Memory B cell (primary cell): ENCODE measurements at places on chromosomes 3 and 15.

DNA sequence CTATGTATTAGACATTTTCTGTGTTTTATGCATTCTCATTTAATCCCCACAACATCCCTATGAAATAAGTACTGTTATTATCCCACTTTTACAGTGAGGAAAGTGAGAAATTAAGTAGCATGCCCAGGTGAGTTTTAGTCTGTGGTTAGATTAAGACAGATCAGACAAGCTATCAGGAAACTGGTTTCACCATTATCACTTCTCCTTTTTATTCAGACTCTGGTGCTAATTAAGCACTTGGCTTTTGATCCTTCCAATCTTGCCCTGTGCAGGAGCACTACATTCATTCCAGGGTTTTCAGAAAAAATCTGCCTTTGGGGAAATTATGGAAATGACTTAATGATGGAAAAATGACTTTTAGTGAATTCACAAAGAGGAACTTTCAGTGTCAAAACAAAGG is 115.2 kb downstream of the TMEM108 start:
- H3K4me3 ChIP-seq: no peak overlapping the region
- no peaks in the 10 kb centered on the region for H3K36me3 ChIP-seq
- no peak overlapping the region for H3K27ac ChIP-seq
- no peak for DNase-seq

DNA sequence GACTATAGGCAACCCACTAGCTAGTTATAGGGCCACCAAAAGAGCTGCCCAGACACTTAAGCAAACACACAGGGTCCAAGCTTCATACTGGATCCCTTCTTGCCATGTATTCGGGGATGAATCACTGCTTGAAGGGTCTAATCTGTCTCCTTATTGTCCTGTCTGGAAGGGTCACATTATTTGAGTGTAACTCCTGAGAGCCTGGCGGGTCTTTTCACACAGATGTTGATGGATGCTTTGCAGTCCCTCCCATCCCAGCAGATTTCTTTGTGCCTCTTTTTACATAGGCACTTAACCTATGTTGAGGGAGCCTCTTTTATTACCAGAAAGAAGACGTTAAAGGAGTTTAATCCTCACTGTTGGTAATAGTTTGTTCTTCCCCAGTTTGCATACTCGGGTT is 56.6 kb downstream of the BBX start:
- no peak for DNase-seq
- H3K4me1 ChIP-seq: peaks cover 16% of the 10 kb centered on the region

DNA sequence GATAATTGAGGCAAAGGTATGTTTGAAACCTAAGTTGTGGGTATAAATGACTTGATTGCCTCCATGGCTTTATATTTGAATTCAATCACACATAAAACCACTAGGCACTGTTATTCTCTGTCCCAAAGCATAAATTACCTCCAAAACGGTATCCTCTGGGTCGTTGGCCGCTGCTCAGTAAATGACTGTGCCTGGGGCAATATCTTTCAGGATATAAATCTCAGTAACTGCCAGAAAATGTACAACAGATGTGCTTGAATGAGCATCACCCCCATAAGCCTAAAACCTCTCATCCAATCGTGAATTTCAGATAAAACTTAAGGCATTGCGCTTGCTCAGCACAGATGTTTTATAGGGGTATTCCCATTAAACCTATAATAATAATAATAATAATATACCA is 19.0 kb upstream of the C3orf49 start:
- H3K4me1 ChIP-seq: no peaks in the 10 kb centered on the region
- no peak overlapping the region for H3K27ac ChIP-seq

DNA sequence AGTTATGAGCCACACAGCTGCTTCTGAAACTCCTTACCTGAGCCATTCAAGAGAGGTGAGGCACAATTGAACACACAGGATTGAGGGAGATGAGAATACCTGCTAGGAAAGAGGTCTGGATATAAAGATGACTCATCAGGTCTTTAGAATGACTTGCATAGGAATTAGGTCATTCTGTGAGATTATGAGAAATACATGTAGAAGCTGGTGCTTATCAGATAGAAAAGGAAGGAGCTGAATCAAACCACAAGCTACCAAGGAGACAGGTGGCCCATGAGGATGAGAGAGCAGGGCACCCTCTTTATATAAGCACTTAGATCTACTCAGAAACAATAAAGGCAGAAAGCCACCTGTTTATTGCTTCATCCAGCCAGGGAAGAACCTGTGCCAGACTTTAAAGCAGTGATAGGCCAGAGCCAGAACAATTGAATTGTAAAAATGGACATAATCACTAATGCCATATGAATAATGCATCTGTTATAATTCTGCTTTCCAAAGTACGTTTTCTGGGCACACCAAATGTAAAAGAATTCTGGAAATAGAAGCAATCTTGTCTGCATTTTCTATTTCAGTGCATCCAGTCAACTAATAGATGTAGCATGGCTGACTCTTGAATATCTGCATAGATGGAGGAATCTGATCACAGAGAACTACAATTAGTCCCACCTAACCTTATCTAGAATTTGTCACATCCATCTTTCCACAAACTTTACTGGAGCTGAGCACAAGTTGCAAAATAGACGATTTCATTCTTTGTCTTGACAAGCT is 74.9 kb downstream of the PIK3R4 start:
- no peaks in the 10 kb centered on the region for H3K27me3 ChIP-seq
- DNase-seq: no peak
- peaks cover 23% of the 10 kb centered on the region for H3K36me3 ChIP-seq

DNA sequence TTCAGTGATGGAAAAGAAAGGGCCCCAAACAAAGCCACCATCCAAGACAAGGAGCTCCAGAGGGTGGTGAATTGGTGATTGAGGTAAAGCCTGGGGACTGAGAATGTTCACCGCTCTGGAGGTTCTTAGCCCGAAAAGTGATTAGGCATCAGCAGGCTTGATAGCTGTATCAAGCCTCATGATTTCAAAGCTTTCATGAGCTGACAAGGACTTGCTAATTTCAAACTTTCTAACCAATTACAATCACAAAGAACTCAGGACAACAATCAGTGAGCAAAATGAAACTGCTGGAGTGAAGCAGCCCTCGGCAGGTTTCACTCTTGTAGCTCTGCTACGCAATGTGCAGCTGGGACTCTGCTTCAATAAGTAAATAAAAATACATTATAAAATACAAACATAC is 391.3 kb downstream of the TIGIT start:
- H3K4me3 ChIP-seq: no peak overlapping the region
- no peak overlapping the region for H3K27ac ChIP-seq
- peaks cover 7% of the 10 kb centered on the region for H3K4me1 ChIP-seq
- no peaks in the 10 kb centered on the region for H3K27me3 ChIP-seq
- peaks cover 13% of the 10 kb centered on the region for H3K36me3 ChIP-seq
- no peak for DNase-seq

GRCh38 chr3:194245474-194245873 is 105.7 kb downstream of the CPN2 start:
- no peak overlapping the region for H3K27ac ChIP-seq
- H3K27me3 ChIP-seq: peaks cover 9% of the 10 kb centered on the region
- no peak overlapping the region for H3K4me3 ChIP-seq
- H3K4me1 ChIP-seq: no peaks in the 10 kb centered on the region

GRCh38 chr3:22731901-22732300 is 471.2 kb upstream of the UBE2E2 start:
- H3K4me3 ChIP-seq: no peak overlapping the region
- H3K27me3 ChIP-seq: peaks cover 4% of the 10 kb centered on the region
- H3K27ac ChIP-seq: no peak overlapping the region
- H3K4me1 ChIP-seq: no peaks in the 10 kb centered on the region

GRCh38 chr3:13133471-13133981 is 60.3 kb upstream of the IQSEC1 start:
- H3K27ac ChIP-seq: no peak overlapping the region
- H3K36me3 ChIP-seq: no peaks in the 10 kb centered on the region
- no peaks in the 10 kb centered on the region for H3K4me1 ChIP-seq
- H3K4me3 ChIP-seq: no peak overlapping the region
- no peak for DNase-seq

- no peak overlapping the region for H3K27ac ChIP-seq
- no peaks in the 10 kb centered on the region for H3K27me3 ChIP-seq
- no peak for DNase-seq
- no peak overlapping the region for H3K4me3 ChIP-seq
- H3K4me1 ChIP-seq: peaks cover 3% of the 10 kb centered on the region
- H3K36me3 ChIP-seq: peaks cover 8% of the 10 kb centered on the region
These were observed 748.8 kb upstream of the CCDC54 start for GRCh38 chr3:106628407-106628806.

DNA sequence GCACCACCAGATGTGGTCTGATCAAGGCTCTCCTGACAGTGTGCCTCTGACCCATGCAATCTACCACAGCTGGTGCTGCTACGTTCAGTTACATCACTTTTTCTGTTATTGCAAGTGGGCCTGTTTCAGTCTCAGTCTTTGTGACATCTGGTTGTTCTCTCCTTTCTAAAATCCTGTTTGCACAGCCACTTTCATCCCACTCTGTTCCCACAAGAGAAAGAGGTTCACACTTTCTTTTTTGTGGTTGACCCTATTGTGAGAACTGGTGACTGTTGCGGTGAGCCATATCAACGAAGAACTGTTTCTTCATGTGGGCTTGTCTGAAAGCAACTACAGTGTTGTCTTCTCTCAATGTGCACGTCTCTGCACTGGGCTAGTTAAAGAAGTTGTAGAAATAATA is 342.8 kb upstream of the ARPP21 start:
- no peak overlapping the region for H3K4me3 ChIP-seq
- no peaks in the 10 kb centered on the region for H3K4me1 ChIP-seq
- no peak for DNase-seq
- H3K36me3 ChIP-seq: no peaks in the 10 kb centered on the region
- H3K27ac ChIP-seq: no peak overlapping the region
